ENCODE measurements at places on chromosomes 5 and 9.
A peak's percentile ranks its signal among the peaks of the same experiment; 100 is the strongest.

DNA sequence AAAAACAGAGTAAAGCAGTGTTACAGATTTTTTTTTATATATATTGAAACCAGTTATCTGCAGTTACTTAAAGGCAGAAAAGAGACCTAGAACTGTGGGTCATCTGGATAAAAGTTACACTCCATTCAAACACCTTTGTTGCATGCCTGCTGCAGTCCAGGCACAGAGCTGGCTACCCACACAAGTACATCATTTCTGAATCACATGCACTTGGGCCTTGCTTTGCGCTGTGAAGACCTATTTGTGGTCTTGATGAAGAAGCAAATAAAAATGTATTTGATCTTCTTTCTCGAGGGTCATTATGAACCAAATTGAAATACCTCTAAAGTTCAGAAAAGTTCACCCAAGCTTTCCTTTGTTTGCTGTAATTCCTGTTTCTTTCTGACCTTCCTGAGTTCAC lies 503.0 kb upstream of the ZNF608 start:
- no peak for DNase-seq

DNA sequence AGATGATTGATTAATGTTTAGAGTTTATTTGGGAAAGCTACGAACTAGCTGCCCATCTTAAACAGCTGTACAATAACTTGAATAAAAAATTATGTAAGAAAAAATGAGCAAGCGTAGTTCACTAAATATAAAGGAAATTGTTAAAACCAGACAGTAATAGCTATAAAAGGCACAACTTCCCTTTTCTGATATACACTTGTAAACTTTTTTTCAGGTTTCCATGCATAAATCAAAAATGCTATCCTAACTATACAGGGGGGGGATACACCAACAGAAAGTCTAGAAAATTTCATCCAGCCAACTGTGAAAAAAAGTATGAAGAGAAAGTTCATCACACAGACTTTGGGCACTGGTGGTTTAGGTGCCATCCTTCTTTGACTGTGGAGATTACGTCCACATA lies 122.3 kb downstream of the NR3C1 start:
- DNase-seq = no peak

- no peak for DNase-seq
These were observed 24.8 kb upstream of the CTNNAL1 start for GRCh38 chr9:109037946-109038715.

- no peak for DNase-seq
These were observed 24.1 kb downstream of the SPRY4 start for GRCh38 chr5:142300677-142301076.

- DNase-seq = no peak
These were observed 6.0 kb downstream of the INSYN2B start for GRCh38 chr5:169974121-169974770.

GRCh38 chr5:160183075-160183474 lies 46.2 kb upstream of the FABP6 start:
- no peak for DNase-seq

DNA sequence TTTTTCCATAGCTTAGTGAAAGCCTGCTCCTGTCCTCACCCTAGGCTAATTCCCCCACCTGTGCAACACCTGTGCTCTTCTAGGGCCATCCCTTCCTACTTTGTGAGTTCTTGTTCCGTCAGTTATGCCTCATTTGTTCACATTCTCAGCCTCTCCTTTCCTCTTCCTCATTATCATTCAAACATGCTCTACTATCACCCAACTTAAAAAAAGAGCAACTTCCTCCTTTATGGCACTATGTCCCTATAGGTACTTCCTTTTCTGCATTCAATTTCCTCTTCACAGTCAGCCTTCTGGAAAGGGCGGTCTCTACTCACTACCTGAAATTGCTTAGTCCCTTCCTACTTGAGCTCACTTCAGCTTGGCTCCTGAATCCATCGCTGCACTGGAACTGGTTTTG lies 111.8 kb upstream of the LHFPL2 start:
- DNase-seq = no peak

GRCh38 chr5:175494264-175495183 lies 16.2 kb downstream of the SFXN1 start:
- no peak for DNase-seq

DNA sequence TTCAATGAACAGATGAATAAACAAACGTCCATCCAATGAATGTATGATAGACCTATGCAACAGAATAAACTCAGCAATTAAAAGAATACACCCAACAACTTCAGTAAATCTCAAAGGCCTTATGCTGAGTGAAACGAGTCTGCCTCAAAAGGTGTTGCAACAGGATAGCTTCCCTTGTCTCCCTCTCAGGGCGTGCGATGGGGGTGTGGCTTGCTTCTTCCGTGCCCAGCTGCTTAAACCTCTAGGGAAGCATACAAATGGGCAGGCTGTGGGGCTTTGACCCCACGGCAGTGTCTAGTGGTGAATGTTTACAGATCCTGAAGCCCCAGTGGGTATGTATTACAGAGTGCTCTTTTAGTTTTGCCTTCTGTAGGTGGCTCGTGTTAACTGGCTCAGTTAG lies 87.0 kb upstream of the CCL21 start:
- DNase-seq = no peak

DNA sequence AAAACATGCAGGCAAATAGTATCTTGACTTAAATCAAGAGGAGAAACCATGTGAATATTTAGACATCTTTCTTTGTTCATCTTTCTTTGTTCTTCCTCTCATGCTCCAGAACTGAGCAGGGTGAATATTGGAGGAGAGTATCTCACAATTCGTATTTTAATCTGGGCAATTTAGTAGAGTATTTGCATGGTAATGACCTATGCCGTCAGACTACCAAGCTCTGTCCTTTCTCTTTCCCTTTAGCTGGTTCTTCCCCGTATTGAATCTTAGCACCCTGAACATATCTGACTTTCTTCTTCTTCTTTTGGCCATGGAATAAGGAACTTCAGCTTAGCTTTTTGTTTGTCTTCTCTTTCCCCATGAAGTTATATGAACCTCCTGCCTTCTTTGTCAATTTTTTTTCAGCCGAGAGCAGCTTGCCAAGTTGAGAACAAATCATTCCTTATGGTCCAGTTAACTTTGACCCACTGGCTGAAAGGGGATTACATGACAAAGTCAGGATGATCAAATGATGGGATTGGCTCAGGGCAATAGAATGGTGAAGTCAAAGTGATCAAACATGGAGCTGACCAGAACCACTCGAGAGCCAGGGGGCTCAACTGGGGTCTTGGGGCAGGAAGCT lies 95.8 kb downstream of the DAPK1 start:
- DNase-seq = no peak

DNA sequence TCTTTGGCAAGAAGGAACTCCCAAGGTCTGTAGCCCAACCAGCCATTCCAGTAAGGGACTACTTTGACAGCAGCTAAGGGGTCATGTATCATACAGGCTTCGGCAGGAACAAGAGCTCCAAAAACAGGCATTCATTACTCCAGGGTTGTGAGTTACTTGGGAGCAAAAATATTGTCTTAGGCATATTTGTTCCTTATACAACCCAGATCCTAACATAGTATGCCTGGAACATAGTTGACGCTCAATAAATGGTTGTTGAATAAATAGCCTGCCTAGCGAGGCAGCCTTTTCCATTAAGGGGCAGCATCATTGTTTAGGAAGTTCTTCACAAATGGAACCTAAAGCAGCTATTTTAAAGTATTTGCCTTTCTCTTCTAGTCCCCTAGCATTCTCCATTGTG lies 35.8 kb upstream of the FER start:
- DNase-seq = no peak

DNA sequence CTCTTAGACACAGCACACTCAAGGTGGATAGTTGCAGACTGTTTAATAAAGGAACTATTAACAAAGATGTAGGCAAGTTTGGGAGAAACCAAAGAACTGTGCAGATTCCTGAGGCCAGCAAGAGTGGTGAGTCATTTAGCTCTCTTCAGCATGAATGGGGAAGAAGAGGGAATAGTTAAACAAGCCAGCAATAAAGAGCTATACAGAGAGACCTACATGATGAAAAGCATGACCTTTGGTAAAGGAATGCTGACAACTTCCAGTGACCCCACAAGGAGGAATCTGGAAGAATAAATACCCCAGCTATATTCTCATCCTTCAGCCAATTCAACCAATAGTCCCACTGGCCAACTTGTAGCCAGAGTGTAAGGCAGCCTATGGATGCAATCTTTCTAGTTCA lies 706.0 kb upstream of the GRAMD2B start:
- DNase-seq = no peak

GRCh38 chr9:131578731-131579504 lies 33.6 kb downstream of the PRRT1B start:
- DNase-seq = peak; percentile 42

DNA sequence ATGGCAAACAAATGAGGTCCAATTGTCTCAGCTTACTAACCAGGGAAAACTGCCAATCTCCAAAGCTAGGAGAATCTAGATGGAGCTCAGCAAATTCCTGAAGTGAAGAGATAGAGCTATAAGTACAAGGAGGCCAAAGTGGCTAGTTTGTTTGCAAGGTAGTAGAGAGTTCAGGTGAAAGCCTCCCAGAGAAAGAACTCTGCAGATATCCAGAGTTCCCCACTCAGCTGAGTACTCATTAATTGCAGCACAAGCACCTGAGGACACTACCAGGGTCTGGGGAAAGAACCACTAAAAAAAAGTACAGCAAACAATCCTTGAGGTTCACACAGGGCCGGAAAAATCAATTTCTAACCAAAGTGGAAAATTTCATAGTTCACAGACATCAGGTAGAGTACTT lies 250.9 kb downstream of the TMEM232 start:
- no peak for DNase-seq

- DNase-seq = no peak
These were observed 31.5 kb downstream of the ZNF608 start for GRCh38 chr5:124714910-124715309.

GRCh38 chr9:91160181-91160580 lies 201.5 kb downstream of the AUH start:
- no peak for DNase-seq

DNA sequence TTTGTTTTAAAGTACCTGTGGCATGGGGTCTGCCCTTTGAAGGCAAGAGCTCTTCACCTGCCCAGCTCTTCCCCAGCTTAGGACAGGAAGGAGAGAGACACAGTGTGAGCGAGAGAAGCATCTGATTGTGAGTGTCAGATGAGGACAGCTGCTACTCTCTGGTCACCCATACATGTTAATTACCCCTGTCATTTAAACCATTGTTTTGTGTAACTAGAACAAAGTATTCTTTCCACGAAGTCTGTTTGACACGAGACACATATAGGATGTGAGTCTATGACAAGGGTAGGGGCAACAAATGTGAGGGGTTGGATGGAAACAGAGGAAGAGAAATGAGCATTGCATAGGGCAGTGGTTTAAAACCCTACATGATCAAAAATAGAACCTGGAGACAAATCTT lies 3.0 kb upstream of the CD274 start:
- DNase-seq = no peak

DNA sequence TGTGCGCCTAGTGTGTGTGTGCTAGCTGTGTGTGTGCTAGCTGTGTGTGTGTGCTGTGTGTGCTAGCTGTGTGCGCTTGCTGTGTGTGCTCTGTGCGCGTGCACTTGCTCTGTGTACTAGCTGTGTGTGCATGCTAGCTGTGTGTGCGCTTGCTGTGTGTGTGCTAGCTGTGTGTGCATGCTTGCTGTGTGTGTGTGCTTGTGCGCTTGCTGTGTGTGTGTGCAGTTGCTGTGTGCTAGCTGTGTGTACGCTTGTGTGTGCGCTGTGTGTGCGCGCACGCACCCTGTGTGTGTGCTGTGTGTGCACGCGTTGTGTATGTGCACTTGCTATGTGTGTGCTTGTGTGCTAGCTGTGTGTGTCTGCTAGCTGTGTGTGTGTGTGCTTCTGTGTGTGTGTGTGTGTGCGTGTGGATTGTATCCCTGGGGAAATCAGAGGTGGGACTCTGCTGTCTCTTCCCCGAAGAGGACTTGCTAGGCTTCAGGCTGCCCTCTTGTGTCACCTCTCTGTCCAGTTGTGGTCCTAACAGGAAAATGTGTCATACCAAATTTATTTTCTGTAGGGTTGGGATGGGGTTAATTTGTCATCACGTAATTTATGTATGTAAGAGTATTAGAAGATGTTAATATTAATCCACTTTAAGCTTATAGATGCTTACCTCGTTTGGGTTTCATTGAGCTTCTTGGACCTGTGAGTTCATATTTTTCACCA lies 38.9 kb downstream of the TPPP start:
- DNase-seq = no peak

- no peak for DNase-seq
These were observed 14.5 kb downstream of the HACD4 start for GRCh38 chr9:21016701-21017491.

GRCh38 chr5:74685979-74686631 lies 1.1 kb downstream of the HEXB start:
- no peak for DNase-seq

DNA sequence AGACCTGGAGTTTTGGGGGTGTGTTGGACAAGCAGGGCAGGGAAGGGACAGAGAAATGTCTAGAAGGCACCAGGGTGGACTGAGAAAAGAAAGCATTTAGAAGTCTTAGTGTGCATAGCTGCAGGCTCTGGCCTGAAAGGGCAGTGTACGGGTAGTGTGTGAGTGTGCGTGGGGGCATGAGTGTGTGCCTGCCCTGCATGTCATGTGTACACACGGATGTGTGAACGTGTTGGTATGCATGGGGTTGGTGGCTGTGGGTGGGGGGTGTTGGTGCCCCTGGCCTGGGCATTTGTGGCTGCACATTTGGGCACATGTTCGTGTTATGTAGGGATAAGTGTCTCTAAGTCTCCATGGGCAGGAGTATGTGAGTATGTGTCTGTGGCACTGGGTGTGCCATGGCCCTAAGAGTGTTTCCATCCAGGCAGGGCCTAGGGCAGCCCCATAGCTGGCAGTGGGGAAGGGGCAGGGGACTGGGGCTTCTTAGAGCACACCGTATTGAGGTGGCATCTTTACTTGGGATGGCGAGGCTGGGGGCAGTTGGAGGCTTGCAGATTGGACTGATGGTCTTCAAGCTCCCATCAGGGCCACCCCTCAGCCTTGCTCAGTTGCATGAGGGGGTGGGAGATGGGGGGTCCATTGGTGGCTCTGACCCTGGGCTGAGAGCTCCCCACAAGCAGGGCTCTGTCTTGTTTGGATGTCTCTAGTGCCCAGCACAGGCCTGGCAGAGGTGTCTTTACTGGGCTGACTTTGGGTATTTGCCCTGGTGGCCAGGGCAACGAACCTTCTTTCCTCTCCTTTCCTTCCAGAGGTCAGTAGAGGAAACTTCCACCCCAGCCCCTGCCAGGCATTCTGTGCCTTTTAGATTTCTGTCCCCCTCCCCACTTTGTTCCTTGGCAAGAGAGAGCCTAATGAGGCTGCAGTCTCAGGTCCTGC lies 15.0 kb downstream of the PSD2 start:
- DNase-seq = no peak

DNA sequence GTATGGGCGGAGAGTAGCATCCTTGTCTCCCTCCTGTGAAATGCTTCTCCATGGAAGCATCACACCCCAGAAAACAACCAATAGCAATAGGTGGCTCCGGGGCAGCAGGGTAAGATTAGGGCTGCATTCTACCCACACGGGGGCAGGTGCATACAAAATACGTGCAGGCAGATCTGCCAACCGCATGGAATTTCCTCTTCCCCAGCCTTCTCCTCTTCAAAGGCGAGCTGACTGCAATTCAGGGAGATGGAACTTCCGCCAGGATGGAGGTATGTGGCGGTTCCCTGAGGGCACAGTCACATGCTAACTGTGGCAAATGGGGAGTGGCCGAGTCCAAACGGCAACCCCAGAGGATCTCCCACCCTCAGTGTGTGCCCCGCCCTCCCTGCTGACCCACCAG lies 81.5 kb downstream of the LMNB1 start:
- no peak for DNase-seq
